ENCODE measurements at places on chromosomes 6 and 20. TPM values are rescaled to one million over a fixed set of nuclear protein-coding genes. Genes with fewer than 3 reads are reported as not detected.

GRCh38 chr6:90753820-90754643 lies 167.2 kb upstream of the MAP3K7 start:
- H3K36me3 ChIP-seq = no peaks in the 10 kb centered on the region
- no peak overlapping the region for H3K4me3 ChIP-seq
- no peaks in the 10 kb centered on the region for H3K27me3 ChIP-seq
- H3K4me1 ChIP-seq = no peaks in the 10 kb centered on the region
- no peak overlapping the region for H3K27ac ChIP-seq

DNA sequence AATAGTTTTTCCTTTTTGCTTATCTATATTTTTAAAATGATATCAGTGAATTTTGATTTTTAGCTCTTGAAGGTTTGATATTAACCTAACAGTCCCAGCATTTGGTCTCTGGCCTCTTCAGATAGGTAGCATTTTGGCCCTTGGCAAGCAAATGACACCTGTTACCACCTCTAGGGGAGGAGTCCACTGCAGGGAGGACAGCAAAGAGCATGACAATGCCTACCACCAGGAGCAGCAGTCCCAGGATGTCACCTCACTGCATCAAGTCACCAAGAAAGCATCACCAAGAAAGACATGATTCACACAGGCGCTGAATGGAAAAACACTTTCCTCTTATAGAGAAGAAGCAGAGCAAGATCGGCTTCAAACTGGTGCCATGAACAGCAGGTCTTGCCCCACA lies 224.3 kb downstream of the UBE3D start:
- no peak overlapping the region for H3K4me3 ChIP-seq
- DNase-seq = no peak
- no peaks in the 10 kb centered on the region for H3K36me3 ChIP-seq

- H3K4me3 ChIP-seq = no peak overlapping the region
- H3K4me1 ChIP-seq = no peaks in the 10 kb centered on the region
- no peaks in the 10 kb centered on the region for H3K27me3 ChIP-seq
- DNase-seq = no peak
- no peak overlapping the region for H3K27ac ChIP-seq
- no peaks in the 10 kb centered on the region for H3K36me3 ChIP-seq
Measured at GRCh38 chr20:50366270-50367103, 143.7 kb upstream of the PTPN1 start.

GRCh38 chr6:99334526-99335127 lies 14.8 kb downstream of the FAXC start:
- H3K27me3 ChIP-seq = no peaks in the 10 kb centered on the region
- no peaks in the 10 kb centered on the region for H3K36me3 ChIP-seq
- no peak overlapping the region for H3K27ac ChIP-seq

DNA sequence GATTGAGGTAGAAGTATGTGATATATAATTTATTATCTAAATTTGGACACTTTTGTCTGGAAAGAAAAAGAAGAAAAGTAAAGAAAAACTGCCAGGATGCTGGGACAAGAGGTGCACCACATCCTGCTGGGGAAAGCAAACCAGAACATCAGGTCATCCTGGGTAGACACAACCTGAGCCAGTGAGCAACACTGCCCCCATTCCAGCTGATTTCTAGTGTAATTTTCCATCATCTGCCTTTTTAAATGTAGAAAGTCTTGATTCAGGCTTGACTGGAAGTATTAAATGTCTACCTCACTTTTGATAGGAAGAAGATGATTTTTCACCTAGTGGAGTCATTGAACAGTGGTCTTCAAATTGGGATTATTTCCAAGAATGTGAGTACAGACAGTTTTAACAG lies 1164.5 kb upstream of the CITED2 start:
- H3K4me1 ChIP-seq = peaks cover 2% of the 10 kb centered on the region
- H3K4me3 ChIP-seq = no peak overlapping the region
- DNase-seq = no peak
- H3K27ac ChIP-seq = peak overlapping the region; percentile 87

GRCh38 chr6:126015863-126016262 lies 29.5 kb downstream of the TRMT11 start:
- no peak overlapping the region for H3K27ac ChIP-seq
- no peak overlapping the region for H3K4me3 ChIP-seq
- DNase-seq = no peak
- no peaks in the 10 kb centered on the region for H3K36me3 ChIP-seq
- H3K4me1 ChIP-seq = no peaks in the 10 kb centered on the region

GRCh38 chr20:56857950-56858349 lies 228.8 kb downstream of the TFAP2C start:
- no peak overlapping the region for H3K27ac ChIP-seq
- no peak overlapping the region for H3K4me3 ChIP-seq
- H3K36me3 ChIP-seq = no peaks in the 10 kb centered on the region

- H3K36me3 ChIP-seq = no peaks in the 10 kb centered on the region
- no peak overlapping the region for H3K4me3 ChIP-seq
- H3K27me3 ChIP-seq = no peaks in the 10 kb centered on the region
- no peak overlapping the region for H3K27ac ChIP-seq
Measured at GRCh38 chr6:105215506-105215905, 35.7 kb upstream of the POPDC3 start.

GRCh38 chr6:110322874-110323242 lies 35.3 kb downstream of the METTL24 start:
- no peak overlapping the region for H3K4me3 ChIP-seq
- DNase-seq = no peak
- no peak overlapping the region for H3K27ac ChIP-seq
- no peaks in the 10 kb centered on the region for H3K27me3 ChIP-seq
- H3K4me1 ChIP-seq = no peaks in the 10 kb centered on the region
- H3K36me3 ChIP-seq = no peaks in the 10 kb centered on the region

DNA sequence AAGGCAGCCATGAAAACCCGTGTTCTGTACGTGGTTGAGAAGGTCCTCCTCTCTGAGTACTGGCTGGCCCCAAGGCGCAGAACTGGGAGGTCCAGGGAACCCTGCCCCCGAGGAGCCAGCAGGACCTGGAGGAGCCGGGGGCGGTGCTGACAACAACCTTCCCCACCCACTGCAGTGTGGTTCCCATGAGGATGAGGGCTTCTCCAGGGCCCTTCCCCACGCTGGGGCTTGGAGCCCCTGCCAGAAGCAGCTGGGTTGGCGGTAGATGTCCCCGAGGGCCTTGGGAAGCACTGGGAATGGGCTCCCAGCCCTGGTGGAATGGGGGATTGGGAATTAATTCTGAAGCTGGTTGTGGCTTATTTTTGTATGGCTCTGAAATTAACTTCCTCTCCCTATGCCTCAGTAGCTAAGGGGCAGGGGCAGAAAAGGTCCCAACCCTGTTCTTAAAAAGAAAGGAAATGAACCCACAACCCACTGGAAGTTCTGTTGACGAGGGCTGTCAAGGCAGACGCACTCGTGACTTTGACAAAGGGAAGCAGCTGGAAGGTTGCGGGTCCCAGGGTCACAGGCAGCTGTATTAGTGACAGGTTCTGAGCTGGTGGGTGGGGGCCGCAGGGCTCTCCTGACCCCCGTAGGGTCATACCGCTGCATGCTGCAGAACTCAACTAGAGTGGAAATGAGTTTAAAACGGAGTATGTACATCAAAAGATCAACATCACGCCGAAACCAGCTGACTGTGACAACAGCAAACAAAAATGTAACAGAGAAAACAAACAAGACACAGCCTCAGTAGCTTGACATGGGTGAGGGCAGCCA lies 13.9 kb upstream of the HELZ2 start:
- peak; percentile 63 for DNase-seq
- H3K36me3 ChIP-seq = no peaks in the 10 kb centered on the region
- H3K27ac ChIP-seq = no peak overlapping the region
- H3K4me3 ChIP-seq = no peak overlapping the region

GRCh38 chr6:140671926-140672325 lies 1297.5 kb upstream of the CITED2 start:
- H3K4me3 ChIP-seq = no peak overlapping the region
- no peaks in the 10 kb centered on the region for H3K36me3 ChIP-seq
- H3K27ac ChIP-seq = no peak overlapping the region

- no peaks in the 10 kb centered on the region for H3K36me3 ChIP-seq
- H3K27ac ChIP-seq = no peak overlapping the region
- no peak overlapping the region for H3K4me3 ChIP-seq
- DNase-seq = no peak
- no peaks in the 10 kb centered on the region for H3K4me1 ChIP-seq
Measured at GRCh38 chr20:815226-815625, 18.3 kb upstream of the FAM110A start.

- DNase-seq = no peak
- H3K4me1 ChIP-seq = no peaks in the 10 kb centered on the region
- no peaks in the 10 kb centered on the region for H3K27me3 ChIP-seq
- H3K27ac ChIP-seq = no peak overlapping the region
- no peaks in the 10 kb centered on the region for H3K36me3 ChIP-seq
Measured at GRCh38 chr6:106885679-106886078, 88.8 kb downstream of the CD24 start.

Gene UBD
- 3.9 TPM for polyA plus RNA-seq

Gene FAM209B
- polyA plus RNA-seq = 0.92 TPM

Gene CAGE1
- not detected for polyA plus RNA-seq

Gene SLC25A27
- polyA plus RNA-seq = 71.9 TPM
